Activated T-cell treated with anti-CD3 and anti-CD28 coated beads, Interleukin-2, amount 50 U/mL, for 4 hours (primary cell): ENCODE measurements at places on chromosomes 11 and 22. TPM values are rescaled to one million over a fixed set of nuclear protein-coding genes. Genes with fewer than 3 reads are reported as not detected.

HBB gene
- not detected for total RNA-seq

WBP2NL gene
- 0.30 TPM for total RNA-seq

MB gene
- total RNA-seq, result not detected

FOLR3 gene
- not detected for total RNA-seq

ANO9 gene
- 16.5 TPM for total RNA-seq

ARHGEF12 gene
- total RNA-seq, result 15.7 TPM

ANO3 gene
- total RNA-seq, result not detected

ENTHD1 gene
- total RNA-seq, result 0.38 TPM

CDC45 gene
- total RNA-seq, result 50.2 TPM

MMP8 gene
- not detected for total RNA-seq

OR52E8 gene
- not detected for total RNA-seq

SLC7A4 gene
- total RNA-seq, result 0.10 TPM

CSNK2A3 gene
- 1.1 TPM for total RNA-seq
